ENCODE measurements at places on chromosomes 2 and 18. TPM values are rescaled to one million over a fixed set of nuclear protein-coding genes. Genes with fewer than 3 reads are reported as not detected.

DNA sequence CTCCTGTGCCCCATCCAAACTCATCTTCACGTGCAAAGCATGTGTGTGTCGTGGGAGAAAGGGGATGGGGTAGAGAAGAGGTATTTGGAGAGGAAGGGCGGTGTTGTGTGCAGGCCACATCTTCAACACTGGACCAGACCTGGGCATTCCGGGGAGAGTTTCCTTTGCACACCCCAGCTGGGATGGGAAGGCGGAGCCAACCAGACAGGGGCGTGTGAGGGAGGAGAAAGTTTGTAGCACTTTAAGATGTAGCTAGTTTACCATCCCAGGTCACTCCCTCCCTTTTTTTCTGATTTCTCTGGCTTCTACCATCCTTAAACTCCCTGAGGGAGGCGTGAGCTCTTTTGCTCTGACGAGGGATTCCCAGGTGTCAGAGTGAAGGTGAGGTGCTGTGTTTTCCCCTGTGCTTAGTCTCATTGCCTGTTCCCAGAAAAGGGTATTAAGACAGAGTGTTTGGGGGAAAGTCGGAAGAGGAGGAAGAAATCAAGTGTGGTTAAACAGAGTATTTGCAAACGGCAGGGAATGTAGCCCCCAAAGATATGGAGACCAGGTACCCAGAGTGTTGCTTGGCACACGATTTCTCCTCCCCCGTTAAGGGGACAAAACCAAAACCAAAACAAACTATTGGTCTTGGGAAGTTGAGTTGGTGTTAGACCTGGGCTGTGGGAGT lies 1.6 kb downstream of the SETBP1 start:
- peak; percentile 24 for DNase-seq

- DNase-seq = peak; percentile 7
These were observed 25.7 kb upstream of the COX7A2L start for GRCh38 chr2:42386682-42387081.

DNA sequence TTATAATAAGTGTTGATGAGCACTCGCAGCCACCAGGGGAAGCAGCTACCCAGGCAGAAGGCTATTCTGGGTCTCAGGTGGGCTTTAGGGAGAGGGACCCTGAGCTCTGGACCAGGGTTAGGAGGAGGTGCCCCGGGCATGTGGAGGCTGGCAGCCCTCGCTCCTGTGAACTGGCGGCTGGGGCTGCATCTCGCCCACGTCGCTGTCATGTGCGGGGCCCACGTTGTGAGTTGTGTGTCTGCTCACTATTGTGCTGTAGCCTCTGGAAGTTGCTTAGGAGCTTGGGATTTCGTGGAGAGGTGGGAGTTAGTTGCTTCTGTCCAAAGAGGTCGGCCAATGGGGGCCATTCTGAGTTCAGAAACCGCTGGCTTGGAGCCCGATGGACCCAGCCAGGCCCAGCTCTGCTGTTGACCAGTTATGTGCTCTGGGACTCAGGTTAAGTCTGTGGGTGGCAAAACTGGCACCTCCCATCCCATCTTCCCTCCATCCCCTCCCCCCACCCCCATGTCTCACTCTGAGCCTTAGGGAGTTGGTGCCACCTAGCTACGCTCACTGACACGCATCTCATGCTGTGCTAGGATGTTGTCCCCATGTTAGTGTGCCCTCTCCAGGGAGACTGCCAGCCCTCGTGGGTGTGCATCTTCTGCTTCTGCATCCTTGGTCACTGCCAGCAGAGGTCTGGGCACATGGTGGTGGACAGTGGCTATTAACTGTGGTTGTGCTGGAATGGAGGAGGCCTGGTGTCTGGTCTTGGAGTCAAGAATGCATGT lies 18.5 kb downstream of the RRM2 start:
- DNase-seq = no peak

DNA sequence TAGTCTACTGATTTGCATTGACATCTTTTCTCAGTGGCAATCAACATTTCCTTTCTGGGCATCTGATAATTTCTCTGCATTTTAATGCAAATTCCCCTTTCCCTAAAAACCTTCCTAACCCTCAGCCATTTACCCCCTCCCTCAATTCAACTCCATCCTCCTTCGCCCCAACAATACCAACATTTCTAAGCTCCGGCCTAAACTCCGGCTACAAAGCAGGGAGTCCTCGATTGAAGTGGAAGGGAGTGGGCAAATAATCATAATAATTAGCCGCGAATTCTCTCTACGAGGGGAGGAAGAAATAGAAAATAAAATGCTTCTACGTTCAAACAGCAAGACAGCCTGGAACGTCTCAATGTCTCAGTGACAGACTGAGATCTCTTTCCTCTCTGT lies 4.6 kb downstream of the BCL11A start:
- no peak for DNase-seq

GRCh38 chr18:46555724-46556123 lies 101.3 kb downstream of the LOXHD1 start:
- DNase-seq = peak; percentile 15

DNA sequence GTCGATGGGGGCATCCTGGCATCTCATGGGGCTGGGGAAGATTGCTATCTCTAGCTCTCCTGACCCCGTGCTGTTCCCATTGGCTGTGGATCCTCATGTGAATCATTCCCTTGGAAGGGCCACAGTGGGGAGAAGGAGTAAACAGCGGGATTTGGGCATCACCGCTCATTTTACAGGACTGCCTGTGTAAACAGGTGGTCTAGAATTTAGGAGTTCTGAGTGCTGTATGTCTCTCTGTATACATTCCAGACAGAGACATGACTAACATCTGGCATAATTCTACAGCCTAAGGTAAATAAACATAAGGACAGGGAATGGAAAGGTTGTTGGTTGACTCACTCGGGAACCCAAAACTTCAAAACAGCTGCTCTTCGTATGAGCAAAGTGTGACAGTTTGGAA lies 92.7 kb downstream of the COPS8 start:
- peak; percentile 94 for DNase-seq

GRCh38 chr2:211877061-211877460 lies 661.5 kb downstream of the ERBB4 start:
- no peak for DNase-seq

DNA sequence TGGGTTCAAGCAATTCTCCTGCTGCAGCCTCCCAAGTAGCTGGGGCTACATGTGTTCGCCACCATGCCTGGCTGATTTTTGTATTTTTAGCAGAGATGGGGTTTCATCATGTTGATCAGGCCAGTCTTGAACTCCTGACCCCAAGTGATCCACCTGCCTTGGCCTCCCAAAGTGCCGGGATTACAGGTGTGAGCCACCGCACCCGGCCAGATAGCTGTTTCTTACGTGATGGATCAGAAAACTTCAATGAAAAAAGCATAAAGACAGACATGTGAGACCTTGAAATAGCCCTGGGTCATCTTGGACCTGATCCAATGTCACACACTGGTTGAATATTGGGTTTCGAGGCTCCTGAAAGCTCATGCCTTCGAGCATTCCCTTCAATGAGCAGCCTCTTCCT lies 66.7 kb upstream of the RTN4 start:
- DNase-seq = no peak

- no peak for DNase-seq
These were observed 71.4 kb downstream of the PLCL1 start for GRCh38 chr2:197875763-197876162.

Gene IWS1
- total RNA-seq = 98.3 TPM

Gene RTN4
- total RNA-seq = 137 TPM

Gene MGAT4A
- total RNA-seq = 3.9 TPM

Gene ARHGEF33
- not detected for total RNA-seq

Gene CD8A
- total RNA-seq = not detected

Gene PDCD1
- total RNA-seq = not detected
